ENCODE measurements at places on chromosomes 6 and 20.

- DNase-seq, result no peak
Observed at GRCh38 chr6:101257163-101257562, 136.3 kb upstream of the GRIK2 start.

DNA sequence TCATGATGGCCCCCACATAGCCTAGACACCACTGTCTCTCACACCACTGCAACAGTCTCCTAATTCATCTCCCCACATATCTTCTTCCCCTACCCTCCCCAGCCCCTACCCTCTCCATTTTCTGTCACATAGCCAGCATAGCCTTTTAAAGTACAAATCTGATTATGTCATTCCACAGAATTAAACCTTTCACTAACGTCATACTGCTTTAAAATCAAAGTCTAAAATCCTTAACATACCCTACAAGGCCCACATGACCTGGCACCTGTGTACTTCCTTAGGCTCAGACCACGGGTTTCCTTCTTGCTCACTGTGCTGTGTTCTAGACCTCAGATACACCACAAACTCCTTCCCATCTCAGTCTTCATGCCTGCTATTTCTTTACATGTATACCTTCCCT is 5.9 kb downstream of the OSTM1 start:
- no peak for DNase-seq

- peak; percentile 41 for DNase-seq
Observed at GRCh38 chr6:70668499-70668812, 773 bp downstream of the SMAP1 start.

DNA sequence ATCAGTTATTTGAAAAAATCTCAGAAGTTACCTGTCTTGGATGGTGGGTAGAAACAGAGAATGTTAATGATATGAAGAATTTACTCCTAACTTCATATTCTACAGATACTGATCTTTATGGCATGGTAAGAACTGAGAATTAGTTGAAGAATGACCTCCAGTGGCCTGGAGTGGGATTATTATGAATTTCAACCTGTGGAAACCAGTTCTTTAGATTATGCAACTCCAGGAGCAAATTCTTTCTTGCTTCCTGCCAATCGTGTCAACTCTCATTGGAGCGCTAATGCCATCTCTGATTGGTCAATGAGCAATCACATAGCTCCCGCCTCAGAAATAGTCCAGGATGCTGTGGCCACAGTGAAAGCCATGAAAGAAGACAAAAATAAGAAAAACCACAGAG is 40.6 kb downstream of the LYRM2 start:
- peak; percentile 67 for DNase-seq

DNA sequence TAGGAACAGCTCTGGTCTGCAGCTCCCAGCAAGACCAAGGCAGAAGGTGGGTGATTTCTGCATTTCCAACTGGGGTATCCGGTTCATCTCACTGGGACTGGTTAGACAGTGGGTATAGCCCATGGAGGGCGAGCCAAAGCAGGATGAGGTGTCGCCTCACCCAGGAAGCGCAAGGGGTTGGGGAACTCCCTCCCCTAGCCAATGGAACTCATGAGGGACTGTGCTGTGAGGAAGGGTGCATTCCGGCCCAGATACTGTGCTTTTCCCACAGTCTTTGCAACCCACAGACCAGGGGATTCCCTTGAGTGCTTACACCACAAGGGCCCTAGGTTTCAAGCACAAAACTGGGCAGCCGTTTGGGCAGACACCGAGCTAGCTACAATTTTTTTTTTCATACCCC is 21.8 kb downstream of the HDDC2 start:
- DNase-seq, result no peak

GRCh38 chr6:111377558-111378120 is 105.4 kb downstream of the REV3L start:
- DNase-seq, result no peak

- peak; percentile 86 for DNase-seq
Observed at GRCh38 chr6:42017021-42017643, 33.2 kb upstream of the TAF8 start.

- no peak for DNase-seq
Observed at GRCh38 chr20:271528-271927, 14.0 kb downstream of the DEFB132 start.

GRCh38 chr20:2829376-2829775 is 11.1 kb downstream of the PCED1A start:
- no peak for DNase-seq

DNA sequence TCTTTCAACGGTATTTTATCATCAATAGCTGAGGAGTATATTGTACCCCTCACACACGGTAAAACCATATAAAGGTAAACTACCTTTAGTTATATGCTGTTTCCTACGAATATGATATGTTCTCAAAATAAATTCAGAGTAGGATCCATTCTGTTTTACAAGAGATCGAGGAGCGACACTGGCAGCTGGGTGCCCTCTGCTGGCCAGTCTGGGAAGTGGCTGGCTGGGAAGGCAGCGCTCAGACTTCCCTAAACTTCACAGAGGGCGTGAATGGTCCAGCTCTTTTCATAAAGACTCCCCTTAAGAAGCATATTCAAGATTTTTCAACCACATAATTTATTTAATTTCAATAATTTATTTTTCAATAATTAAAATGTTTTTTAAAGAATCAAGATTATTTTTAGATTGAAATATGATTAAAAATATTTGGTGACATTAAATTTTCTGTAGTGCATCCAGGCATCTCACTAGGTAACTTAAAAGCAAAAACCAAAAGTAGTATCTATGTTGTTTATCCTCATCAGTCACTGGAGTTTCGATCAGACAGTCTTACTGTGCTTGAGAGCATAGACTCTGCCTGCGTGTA is 187.5 kb upstream of the PDE10A start:
- DNase-seq, result peak; percentile 49

DNA sequence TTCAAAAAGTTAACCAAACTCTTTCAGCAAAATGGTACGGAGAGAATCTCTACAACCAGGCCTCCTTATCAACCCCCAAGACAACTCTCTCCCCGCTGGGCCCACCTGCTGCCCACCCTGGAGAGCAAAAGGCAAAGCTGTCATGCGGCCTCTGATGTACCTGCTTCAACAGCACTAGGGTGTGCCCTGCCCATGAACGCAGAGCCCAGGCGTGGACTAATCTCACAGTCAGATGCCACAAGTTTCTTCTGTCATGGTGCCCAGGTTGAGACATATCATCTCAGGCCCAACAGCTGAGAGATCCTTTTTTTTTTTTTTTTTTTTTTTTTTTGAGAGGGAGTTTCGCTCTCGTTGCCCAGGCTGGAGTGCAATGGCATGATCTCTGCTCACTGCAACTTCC is 26.3 kb downstream of the SLC2A4RG start:
- DNase-seq, result no peak

DNA sequence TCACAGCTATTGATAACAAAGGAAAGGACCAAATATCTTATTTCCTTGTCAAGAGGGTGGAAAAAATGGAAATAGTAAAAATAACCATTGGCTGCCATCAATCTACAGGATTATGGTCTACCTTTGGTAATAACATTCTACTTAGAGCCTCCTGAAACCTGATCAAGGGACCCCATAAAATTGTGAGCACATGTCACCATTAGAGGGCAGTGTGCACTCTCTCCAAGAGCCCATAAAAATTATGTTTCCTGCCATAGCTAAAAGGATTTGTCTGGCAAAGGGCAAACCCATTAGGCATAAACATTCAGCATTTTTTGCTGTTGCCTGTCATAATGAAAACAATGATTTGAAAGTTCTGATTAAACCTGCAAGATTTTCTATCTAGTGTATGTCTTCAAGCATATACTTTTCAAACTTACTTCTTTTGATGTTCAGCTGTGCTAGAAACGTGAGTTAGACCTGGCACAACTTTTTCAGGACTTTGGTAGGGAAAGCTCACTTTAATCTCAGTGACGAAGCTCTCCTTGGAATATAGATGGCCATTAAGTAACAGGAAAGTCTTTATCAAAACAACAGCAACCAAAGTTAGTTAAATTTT is 120.7 kb upstream of the ZFP64 start:
- DNase-seq, result peak; percentile 71

GRCh38 chr6:154438882-154439415 is 71.5 kb downstream of the CNKSR3 start:
- no peak for DNase-seq

GRCh38 chr6:25035512-25036435 is 100.0 kb upstream of the RIPOR2 start:
- DNase-seq, result peak; percentile 40

DNA sequence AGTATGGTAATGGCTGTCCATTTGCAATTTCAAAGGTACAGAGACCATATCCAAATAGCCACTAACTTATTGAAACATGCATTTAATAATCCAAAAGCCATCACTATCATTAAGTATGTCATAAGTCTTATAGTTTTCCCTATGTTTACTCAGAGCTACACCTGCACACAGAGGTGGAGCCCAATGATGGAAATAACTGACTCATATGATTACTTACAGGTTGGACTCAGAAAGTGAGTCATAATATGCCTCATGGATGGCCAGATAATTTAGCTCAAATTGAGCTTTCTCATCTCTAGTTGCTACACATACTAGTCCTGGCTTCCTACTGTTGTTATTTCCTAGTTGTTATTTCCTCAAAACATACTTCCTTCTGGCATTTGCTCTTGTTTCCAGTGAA is 104.4 kb upstream of the KHDRBS2 start:
- no peak for DNase-seq

DNA sequence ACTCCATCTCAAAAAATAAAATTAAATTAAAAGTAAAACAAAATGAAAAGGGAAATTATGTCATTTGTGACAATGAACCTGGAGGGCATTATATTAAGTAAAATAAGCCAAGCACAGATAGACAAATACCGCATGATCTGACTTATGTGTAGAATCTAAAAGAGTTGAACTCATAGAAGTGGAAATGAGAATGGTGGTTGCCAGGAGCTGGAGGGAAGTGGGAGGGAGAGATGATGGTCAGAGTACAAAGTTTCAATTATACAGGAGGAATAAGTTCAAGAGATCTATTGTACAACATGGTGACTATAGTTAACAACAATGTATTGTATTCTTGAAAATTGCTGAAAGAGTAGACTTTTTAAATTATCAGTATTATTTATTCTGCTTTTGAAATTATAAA is 183.4 kb downstream of the ID4 start:
- DNase-seq, result no peak

DNA sequence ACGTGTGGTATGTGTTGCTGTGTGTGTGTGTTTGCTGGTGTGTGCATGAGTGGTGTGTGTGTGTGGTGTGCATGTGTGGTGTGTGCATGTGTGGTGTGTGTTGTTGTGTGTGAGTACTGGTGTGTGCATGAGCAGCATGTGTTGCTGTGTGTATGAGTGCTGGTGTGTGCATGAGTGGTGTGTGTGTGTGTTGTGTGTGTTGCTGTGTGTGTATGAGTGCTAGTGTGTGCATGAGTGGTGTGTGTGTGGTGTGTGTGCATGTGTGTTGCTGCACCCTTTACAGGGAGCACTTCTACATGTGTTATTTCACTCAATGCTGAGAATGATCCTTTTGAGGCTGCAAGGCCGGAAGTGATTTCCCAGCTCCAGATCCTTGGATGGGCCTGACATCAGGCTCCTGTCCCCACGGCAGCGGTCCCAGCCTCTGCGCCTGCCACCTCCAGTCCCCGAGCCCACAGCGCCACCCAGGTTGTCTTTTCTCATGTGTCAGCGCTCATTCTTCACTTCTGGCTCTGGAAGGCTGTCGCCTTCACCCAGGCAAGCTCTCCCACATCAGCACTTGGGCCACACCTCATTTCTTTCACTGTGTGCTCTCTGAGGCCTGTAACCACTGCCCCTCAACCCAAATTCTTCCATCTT is 2.6 kb downstream of the NPEPL1 start:
- no peak for DNase-seq

DNA sequence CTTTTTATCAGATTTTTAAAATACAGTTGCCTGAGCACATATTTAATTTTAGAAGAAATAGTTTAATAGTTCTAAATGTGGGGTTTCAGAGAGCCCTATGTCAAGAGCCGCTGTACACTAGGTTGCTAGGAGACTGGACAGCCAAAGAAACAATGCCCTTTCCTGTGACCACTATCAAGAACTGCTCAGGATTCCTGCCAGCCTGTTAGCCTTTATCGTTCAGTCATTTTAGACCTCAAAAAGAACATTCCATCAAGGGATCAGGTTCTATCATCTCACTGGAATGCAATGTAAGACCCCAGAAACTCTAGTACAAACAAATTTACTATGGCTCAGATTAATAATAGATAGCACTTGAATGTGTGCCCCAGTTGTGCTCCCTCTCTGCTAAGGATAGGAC is 181.2 kb upstream of the CCN2 start:
- DNase-seq, result peak; percentile 35

- DNase-seq, result no peak
Observed at GRCh38 chr20:51493346-51493791, 49.1 kb downstream of the NFATC2 start.

DNA sequence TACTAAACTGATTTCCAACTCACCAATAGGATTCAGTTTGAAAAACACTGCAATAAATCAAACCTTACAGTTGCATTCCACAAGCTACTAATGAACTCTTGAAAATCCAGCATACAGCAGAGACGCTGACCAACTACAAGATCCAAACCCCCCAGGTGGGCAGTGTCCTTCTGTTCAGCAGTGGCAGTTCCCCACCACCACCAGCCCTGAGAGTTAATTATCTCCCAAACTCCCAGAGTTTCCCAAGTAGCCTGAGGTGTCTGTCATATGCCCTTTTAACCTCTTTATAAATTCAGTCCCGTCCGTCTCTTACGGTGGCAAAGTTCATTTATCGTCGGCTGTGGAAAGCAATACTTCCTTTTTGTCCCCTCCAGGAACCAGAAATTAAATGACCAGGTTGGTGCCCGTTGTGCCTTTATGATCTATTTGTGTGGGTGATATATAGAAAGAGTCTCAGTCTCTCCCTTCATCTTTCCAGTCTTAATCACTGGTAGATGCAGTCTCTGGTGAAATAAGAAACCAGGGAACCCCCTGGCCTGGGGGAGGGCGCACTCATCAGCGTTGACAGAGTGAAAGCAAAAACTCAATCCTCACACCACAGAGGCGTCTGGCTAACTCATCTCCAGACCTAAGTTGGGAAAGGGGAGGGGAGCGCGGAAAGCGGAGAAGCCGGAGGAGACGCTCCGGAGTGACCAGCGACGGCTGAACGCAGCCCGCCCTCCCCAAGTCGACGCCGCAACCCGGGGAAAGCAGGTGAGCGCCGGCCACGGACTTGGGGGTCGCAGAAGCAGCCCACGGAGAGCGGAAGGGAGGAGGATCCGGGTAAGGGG is 717 bp downstream of the MRPL14 start:
- peak; percentile 57 for DNase-seq

DNA sequence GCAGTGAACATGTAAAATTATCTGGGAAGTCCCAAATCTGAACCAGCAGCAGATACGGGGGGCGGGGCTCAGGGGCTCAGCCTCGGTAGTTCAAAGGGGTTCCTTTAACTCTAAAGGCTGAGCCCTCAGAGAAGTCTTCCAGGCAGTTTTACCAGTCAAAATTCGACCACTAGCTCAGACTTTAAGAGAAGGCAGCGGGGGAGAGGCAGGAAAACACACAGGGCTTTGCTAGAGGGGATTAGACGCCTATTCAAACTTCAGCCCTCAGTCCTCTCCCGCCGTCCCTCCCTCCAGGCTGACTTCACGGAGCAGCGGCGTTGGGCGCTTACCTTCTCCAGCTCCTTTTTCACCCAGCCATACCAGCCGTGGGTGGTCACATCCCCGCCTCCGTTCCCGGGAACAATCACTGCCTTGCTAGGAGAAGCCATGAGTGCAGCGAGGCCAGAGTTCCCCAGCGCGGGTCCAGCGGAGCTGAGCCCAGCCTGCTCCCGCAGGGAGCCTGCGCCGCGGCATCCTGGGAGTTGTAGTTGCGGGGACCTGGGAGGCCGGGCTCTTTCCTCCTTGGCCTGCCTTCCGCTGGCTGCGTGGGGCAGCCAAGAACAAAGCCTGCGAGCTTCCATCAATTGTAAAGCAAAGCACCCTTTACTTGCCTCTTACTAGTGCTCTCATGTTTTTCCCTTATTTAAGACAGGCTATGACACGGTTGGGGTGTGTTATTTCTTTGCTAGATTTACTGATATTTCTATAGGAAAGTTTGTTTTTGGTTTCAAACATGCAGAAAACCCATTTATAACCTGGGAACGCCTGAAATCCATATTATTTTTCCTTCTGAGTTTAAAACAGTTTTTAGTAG is at the start of gene RBBP9:
Gene RBBP9 (minus strand): TSS at position 486 of the 853 bp plus-strand sequence. CDS start 58 bp downstream, at position 428.
- DNase-seq, result peak; percentile 64

Measured in A172 (cell line).